ENCODE measurements at places on chromosomes 16 and 17. TPM values are rescaled to one million over a fixed set of nuclear protein-coding genes. Genes with fewer than 3 reads are reported as not detected.
A peak's percentile ranks its signal among the peaks of the same experiment; 100 is the strongest.

- no peak overlapping the region for H3K27ac ChIP-seq
- H3K27me3 ChIP-seq: peaks cover 16% of the 10 kb centered on the region
- H3K36me3 ChIP-seq: no peaks in the 10 kb centered on the region
- H3K4me1 ChIP-seq: peaks cover 13% of the 10 kb centered on the region
- no peak for DNase-seq
Measured at GRCh38 chr17:31918701-31919128, 17.2 kb upstream of the UTP6 start.

Gene BRIP1
- total RNA-seq: 13.2 TPM

Gene NPIPB6
- total RNA-seq: 0.52 TPM

Gene TNFRSF17
- not detected for total RNA-seq

DNA sequence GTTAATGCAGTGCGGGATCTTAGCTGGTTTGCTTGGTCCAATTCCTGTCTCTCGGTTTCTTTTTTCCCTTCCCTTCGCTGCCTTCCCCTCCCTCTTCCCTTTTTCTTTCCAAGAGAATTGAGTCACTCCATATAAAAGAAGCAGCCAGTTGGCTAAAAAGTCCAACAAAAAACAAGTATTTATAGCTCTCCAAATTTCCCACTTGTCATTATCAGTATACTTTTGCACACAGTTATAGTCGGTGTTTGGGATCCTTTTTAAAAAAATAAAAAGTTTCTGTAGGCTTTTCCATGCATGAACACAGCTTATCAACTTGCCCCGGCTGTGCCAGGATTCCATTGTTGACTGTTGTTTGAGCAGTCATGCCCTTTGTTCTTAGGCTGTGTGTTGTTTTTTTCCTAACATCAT lies 24.9 kb downstream of the HMOX2 start:
- DNase-seq: no peak
- no peak overlapping the region for H3K4me3 ChIP-seq
- peaks cover 28% of the 10 kb centered on the region for H3K36me3 ChIP-seq
- peak overlapping the region; percentile 73 for H3K27ac ChIP-seq
- H3K27me3 ChIP-seq: no peaks in the 10 kb centered on the region

GRCh38 chr17:41010441-41010840 lies 1.5 kb upstream of the KRTAP3-1 start:
- no peak overlapping the region for H3K27ac ChIP-seq
- H3K4me1 ChIP-seq: no peaks in the 10 kb centered on the region
- H3K36me3 ChIP-seq: no peaks in the 10 kb centered on the region
- no peaks in the 10 kb centered on the region for H3K27me3 ChIP-seq
- DNase-seq: no peak
- H3K4me3 ChIP-seq: no peak overlapping the region

DNA sequence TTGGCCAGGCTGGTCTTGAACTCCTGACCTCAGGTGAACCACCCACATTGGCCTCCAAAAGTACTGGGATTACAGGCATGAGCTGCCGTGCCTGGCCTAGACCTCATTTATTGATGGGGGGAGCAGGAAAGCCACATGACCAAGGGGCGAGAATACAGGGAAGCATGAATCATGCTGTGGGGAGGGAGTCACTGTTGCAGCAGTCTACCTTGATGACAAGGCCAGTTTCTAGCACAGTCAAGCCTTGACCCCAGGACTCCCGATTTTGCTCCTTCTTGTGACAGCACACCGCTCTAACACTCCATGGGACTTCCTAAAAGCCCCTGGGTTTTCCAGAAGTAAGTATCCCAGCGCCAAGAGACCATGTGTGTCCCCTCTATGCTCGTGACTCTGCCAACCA lies 42.9 kb upstream of the IRF8 start:
- peak; percentile 19 for DNase-seq
- peaks cover 19% of the 10 kb centered on the region for H3K4me1 ChIP-seq
- H3K27me3 ChIP-seq: peaks cover 2% of the 10 kb centered on the region
- H3K36me3 ChIP-seq: no peaks in the 10 kb centered on the region

- DNase-seq: peak; percentile 89
- H3K36me3 ChIP-seq: no peaks in the 10 kb centered on the region
- no peak overlapping the region for H3K27ac ChIP-seq
- no peak overlapping the region for H3K4me3 ChIP-seq
- no peaks in the 10 kb centered on the region for H3K27me3 ChIP-seq
Measured at GRCh38 chr17:44331249-44331760, 6.7 kb upstream of the SLC25A39 start.

DNA sequence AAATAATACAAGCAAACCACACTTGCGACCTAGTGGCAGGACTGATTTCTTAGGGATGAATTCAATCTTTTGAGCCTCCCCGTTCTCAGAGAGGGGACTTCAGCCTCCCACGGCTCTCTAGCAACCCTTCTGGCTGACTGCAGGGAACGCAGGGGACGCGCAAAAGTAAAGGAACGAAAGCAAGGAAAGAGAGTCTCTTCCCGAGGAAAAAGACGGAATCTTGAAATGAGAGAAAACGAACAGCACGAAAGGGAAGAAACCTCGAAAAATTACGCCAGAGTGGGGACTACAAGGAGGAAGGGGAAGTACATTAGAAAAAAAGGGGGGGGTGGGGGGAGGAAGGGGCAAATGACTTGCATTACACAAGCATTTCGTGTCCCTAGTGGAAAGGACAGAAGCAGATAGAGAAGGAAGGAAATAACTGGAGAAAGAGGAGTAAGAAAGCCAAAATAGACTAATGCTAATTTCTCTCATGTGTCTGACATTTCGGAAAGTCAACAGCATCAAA lies 1.2 kb downstream of the GRB2 start:
- peak; percentile 68 for DNase-seq
- H3K27ac ChIP-seq: peak overlapping the region; percentile 99
- no peaks in the 10 kb centered on the region for H3K27me3 ChIP-seq
- peaks cover 36% of the 10 kb centered on the region for H3K4me1 ChIP-seq
- H3K4me3 ChIP-seq: peak overlapping the region; percentile 99

GRCh38 chr16:10339777-10340732 lies 45.8 kb upstream of the ATF7IP2 start:
- H3K27me3 ChIP-seq: no peaks in the 10 kb centered on the region
- peaks cover 7% of the 10 kb centered on the region for H3K36me3 ChIP-seq
- no peak for DNase-seq
- H3K4me3 ChIP-seq: no peak overlapping the region
- H3K4me1 ChIP-seq: no peaks in the 10 kb centered on the region
- H3K27ac ChIP-seq: no peak overlapping the region

Gene TMEM238L
- not detected for total RNA-seq

DNA sequence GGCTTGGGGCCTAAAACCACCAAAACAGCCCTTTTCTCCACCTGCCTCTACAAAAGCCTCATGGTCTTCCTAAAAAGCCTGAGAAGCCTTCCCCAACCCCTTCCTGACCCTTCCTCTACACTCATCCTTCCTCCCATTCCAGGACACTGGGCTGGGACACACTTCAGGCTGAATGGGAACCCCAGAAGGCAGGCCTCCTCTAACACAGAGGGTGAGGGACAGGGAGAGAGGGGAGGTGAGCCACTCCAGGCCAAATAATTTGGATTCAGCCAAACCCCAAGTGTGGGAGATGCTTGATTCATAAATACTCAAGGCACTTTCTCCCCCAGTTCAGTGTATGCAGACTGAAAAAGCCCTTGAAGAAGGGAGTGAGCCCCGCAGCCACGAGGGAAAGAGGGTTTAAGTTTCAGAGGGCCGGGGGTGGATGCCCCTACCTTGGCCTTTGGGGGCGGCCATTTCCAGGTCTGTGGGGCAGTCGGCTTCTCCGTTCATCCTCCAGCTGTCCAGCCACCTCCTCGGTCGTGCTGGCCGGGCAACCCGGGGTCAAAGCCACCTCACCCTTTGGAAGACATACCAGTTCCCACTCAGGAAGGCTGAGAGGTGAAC lies 1.6 kb downstream of the UBTF start:
- H3K4me1 ChIP-seq: peaks cover 44% of the 10 kb centered on the region
- DNase-seq: peak; percentile 46
- H3K36me3 ChIP-seq: peaks cover 57% of the 10 kb centered on the region
- H3K27ac ChIP-seq: peak overlapping the region; percentile 98
- H3K27me3 ChIP-seq: no peaks in the 10 kb centered on the region

GRCh38 chr17:68048996-68049395 lies 13.5 kb downstream of the KPNA2 start:
- no peak for DNase-seq
- H3K36me3 ChIP-seq: peaks cover 27% of the 10 kb centered on the region
- H3K4me3 ChIP-seq: no peak overlapping the region
- no peaks in the 10 kb centered on the region for H3K27me3 ChIP-seq
- no peaks in the 10 kb centered on the region for H3K4me1 ChIP-seq

DNA sequence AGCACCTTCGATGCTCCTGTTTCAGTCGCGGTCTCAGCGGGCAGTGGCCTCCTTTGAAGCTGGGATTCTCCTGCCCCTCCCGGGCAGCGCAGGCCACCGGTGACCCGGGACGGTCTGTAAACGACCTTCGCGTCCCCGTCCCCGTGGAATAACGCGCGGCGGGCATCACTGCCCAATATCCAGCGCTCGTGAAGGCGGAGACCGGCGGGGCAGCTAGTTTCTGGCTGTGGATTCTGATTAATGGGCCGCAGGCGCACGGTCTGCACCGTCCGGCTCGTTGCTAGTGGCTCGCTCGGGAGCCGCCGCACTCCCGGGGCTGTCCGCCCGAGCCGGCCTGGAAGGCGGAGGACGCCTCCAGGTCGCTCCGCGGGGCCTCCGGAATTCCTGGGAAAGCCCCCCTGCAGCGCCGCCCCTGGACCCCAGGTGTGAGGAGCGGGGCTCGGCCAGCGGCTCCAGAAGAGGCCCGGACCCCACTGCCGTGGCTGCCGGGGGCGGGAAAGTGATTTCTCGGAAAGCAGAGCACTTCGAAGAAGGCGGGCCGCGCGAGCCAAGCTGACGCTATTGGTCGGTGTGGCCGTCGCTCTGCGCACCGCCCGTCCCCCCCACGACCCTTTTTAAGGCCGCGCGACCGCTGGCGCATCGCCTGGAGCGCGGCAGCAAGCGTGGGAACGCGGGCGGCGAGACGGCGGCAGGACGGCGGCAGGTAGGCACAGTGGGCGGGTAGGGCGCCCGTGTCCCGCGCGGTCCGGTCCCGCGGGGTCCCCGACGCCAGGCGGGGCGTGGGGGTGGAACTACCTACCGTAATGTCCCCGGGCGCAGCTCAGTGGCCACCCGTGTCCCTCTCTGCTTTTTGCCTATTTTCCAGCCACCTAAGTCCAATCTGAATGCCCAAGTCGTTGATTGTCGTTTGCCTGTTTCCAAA lies at the start of gene IRF8:
Gene IRF8, plus strand, starts transcription at position 642 of the 922 bp plus-strand sequence. CDS start 3,854 bp downstream, outside the sequence.
- peaks cover 46% of the 10 kb centered on the region for H3K36me3 ChIP-seq
- peak; percentile 90 for DNase-seq
- peaks cover 38% of the 10 kb centered on the region for H3K4me1 ChIP-seq

GRCh38 chr16:11685844-11686618 lies 17.8 kb downstream of the SNN start:
- no peak for DNase-seq
- H3K4me3 ChIP-seq: no peak overlapping the region
- no peak overlapping the region for H3K27ac ChIP-seq
- H3K4me1 ChIP-seq: peaks cover 42% of the 10 kb centered on the region
- no peaks in the 10 kb centered on the region for H3K27me3 ChIP-seq

Gene MYH1
- total RNA-seq: not detected

Measured in activated CD8-positive, alpha-beta T cell treated with anti-CD3 and anti-CD28 coated beads for 36 hours (primary cell).